Urothelium cell line (cell line): ENCODE measurements at places on chromosomes 6 and 20.
A peak's percentile ranks its signal among the peaks of the same experiment; 100 is the strongest.

DNA sequence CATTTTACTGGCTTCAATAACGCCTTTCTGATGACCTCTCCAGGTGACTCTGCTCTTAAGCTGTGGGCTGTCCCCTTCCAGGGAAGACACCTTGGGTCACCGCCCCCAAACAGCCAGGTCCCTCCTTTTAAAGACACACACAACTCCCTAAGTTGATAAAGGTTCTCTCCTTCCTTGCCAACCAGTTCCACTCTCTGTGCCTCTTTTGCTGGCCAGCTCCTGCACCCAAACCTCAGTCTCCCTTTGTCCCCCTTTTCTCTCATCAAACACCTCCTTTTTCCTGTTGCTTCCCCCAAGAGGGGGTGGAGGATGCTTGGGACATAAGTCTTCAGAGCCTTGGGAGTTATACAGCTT lies 1.0 kb downstream of the NCOA6 start:
- peak; percentile 85 for DNase-seq

GRCh38 chr20:18566892-18567738 lies at the start of gene SMIM26:
TSS of gene SMIM26 (plus strand) at chr20:18567432. CDS start at chr20:18567479, 47 bp downstream.
- peak; percentile 96 for DNase-seq

GRCh38 chr6:22873513-22874136 lies 304.3 kb downstream of the HDGFL1 start:
- no peak for DNase-seq

DNA sequence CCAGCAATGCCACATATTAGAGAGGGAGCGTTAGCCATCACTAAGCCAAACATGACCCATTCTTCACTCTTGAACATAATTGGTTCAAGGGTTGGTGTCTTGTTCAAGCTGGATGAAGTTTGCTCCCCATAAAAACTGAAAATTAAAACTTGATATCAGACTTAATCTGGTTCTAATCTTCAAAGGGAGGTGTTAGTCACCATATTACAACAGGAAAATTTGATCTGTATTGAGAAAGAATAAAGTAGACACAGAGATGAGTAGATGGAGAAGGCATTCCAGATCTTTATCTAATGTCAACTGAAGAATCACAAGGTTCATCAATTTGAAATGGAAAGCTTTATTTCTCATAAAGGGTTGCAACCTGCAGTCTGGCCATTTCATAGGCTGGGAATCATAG lies 972.8 kb downstream of the HACE1 start:
- DNase-seq, result no peak

DNA sequence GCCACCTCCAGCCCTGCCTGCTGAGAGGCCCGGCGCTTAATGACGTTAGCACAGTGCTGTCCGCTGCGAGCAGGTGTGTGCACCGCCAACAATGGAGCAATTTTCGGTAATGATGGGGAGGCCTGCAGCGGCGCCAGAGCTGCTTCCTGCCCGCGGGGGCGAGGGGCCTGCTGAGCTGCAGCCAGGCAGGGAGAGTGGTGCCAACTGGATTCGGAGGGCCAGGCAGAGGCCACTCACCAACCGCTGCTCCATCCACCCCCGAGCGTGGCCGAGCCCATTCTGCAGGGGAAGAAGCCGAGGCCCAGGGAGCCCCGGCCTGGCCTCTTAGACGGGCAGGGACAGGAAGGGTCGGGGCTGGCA lies 9.6 kb downstream of the HRH3 start:
- no peak for DNase-seq

GRCh38 chr6:110826236-110827129 lies 11.2 kb upstream of the CDK19 start:
- DNase-seq, result no peak

DNA sequence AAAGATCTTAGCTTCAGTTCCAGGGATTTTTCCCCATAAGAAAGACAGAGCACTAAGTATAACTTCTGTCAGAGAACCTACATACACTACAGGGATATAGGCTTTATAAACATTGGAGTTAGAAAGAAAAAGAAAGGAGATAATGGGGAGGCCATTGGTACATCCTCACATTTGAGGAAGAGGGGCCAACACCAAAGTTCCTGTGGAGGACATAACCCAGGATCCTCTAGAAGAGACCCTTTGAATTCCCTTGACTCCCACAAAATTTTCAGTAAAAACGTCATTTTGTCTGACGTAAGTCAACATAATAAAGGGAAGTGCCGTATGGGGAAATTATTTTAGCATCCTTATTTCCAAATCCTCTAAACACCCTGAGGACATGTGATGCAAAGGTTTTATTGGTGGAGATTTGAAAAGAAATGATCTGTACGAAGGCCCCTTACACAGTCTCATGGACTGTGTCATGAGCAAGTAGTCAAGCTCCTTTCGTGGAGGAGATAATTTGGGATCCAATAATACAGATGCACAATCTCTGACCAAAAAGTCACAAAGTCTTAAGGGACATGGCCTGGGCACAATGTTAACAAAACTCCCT lies 33.2 kb downstream of the HLA-DRA start:
- no peak for DNase-seq

- DNase-seq, result no peak
Measured at GRCh38 chr6:16311763-16312162, 73.4 kb downstream of the GMPR start.

GRCh38 chr20:34396408-34396807 lies 33.3 kb downstream of the ITCH start:
- DNase-seq, result no peak

- no peak for DNase-seq
Measured at GRCh38 chr6:40563111-40563510, 24.1 kb downstream of the LRFN2 start.

GRCh38 chr6:147693181-147693580 lies 184.7 kb downstream of the SAMD5 start:
- DNase-seq, result no peak

DNA sequence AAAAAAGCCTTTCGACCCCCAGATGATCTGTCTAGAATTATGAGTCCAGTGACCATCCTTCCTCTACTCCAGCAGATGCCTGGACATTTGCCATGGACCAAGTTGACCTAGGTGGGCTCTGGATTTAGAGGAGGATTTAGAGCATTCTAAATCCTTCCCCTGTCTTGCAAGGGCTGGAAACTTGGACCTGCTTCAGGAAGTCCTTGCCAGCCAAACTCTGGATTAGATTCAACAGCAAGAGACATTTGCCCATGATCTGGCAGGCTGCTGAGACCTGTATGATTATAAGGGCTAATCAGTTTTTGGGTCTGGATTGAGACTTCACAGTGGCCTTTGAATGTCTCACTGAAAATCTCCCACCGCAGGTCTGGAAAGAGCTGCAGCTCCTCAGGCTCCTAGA lies 13.1 kb upstream of the HDGFL1 start:
- DNase-seq, result no peak

GRCh38 chr6:76677017-76677416 lies 604.6 kb upstream of the IMPG1 start:
- DNase-seq, result no peak

GRCh38 chr6:83429857-83430610 lies 817 bp downstream of the ME1 start:
- peak; percentile 25 for DNase-seq

GRCh38 chr20:10218536-10219451 lies at the start of gene SNAP25:
TSS of gene SNAP25 (plus strand) at chr20:10218830. CDS start at chr20:10275492, 56,662 bp downstream.
- peak; percentile 87 for DNase-seq
